ENCODE measurements at places on chromosomes 13 and 19. TPM values are rescaled to one million over a fixed set of nuclear protein-coding genes. Genes with fewer than 3 reads are reported as not detected.

- DNase-seq, result peak; percentile 18
Observed at GRCh38 chr13:109144693-109145437, 515.5 kb downstream of the MYO16 start.

DNA sequence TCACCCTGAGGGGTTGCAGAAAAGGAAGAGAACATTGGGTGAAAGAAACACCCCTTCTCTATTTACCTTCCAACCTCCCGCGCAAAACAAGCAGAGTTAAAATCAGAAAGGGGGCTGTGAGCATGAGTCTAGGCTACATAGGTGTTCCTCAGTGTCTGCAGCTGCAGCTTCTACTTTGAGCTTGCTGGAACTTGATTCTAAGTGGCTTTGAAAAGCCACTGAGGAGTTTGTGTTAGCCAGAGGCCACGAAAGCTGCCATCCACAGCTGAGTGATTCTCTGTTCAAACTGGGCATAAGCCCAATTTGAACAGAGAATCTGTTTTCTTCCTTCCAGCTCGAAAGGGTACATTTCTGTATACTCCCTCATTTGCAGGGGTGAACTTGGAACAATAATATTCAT, 343.9 kb downstream of the PCDH9 start:
- no peak for DNase-seq

GRCh38 chr19:33796164-33796875, at the start of gene KCTD15:
Gene KCTD15 (plus strand): TSS chr19:33796870. CDS start chr19:33800455, 3,585 bp downstream.
- peak; percentile 39 for DNase-seq

GRCh38 chr19:39708594-39708993, 4.3 kb downstream of the LGALS14 start:
- DNase-seq, result no peak

DNA sequence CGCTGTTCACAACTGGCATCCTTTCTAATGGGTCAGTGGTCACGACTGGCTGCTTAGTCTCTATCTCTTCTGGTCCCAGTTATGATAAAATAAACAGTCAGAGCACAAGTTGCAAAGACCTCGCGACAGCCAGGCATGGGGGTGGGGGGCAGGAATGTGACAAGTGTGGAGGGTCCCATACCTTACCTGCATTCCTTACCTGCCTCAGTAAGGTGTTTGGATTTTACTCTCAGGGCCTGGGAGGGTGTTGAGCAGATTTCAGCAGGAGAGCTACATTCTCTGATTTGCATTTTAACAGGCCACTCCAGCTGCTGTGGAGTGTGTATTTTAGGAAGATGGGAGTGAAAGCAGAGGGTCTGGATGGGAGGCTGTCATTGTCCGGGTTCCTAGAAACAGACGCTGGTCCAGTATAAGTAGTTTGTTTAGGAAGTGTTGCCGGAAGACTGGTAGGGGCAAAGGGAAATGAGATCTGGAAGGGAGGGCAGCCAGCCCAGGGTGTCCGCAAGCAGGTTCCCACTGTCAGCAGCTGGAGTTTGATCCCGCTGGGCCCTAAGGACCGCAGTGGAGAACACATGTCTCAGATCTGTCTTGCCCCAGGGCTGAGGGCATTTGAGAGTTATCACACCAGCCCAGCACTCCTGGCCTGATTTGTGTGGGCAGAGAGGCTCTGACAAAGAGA, 920.0 kb downstream of the UQCRFS1 start:
- no peak for DNase-seq

GRCh38 chr13:20272588-20273171, 40.6 kb upstream of the GJB6 start:
- no peak for DNase-seq

GRCh38 chr13:39682788-39683187, 27.3 kb downstream of the COG6 start:
- DNase-seq, result no peak

- no peak for DNase-seq
Observed at GRCh38 chr19:38849860-38850435, at the start of gene HNRNPL. Gene HNRNPL (minus strand): TSS chr19:38849986. CDS start chr19:38849966, 20 bp downstream.

- no peak for DNase-seq
Observed at GRCh38 chr13:112733112-112733511, 43.3 kb downstream of the ATP11A start.

DNA sequence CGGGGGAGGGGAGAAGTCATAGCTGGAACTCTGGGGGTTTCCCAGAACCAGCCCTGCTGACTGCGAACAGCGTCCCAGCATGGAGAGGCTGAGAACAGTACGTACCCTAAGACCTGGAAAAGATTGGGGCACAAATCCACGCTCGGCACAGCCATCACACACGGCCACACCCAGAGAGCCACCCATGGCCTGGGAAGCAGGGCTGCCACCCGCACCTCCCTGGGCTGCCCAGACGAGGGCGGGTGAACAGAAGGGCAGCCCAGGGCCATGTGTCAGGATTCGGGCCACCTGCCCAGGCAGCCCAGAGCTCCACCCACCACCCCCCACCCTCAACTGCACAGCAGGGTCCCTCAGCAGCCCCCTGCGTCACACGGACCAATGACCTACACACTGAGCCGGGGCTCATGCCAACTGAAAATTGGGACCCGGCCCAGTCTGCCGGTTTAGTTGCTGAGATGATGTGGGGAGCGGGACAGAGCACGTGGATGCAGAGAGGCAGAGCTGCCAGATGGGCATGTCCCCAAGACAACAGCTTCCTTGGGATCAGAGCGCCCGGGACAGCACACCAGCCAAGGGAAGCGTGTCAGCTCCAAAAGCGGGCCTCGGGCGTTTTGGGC, 8.5 kb downstream of the UBXN6 start:
- peak; percentile 42 for DNase-seq

- no peak for DNase-seq
Observed at GRCh38 chr13:27172495-27172842, 858 bp upstream of the USP12 start.

GRCh38 chr13:74133657-74134201, 475 bp downstream of the KLF12 start:
- peak; percentile 95 for DNase-seq

DNA sequence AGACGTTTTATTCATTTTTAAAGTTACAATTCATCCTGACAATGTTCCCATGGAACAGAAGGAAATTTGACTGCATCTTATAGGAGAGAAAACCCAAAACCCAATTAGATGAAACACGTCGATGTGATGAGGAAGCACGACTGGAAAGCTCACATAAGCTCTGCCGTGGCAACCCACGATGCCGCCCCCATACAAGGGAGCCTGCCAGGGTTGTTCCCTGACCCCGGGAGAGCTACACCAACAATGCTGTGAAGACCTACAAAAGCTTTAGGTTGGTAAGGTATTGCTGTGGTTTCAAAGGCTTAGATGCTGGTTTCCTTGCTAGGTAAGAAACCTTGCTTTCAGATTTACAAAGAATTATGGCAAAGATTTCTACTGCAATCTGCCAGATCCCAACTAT, 393.1 kb downstream of the KLF12 start:
- peak; percentile 21 for DNase-seq

Gene DDX39A
- 60.6 TPM for total RNA-seq

Gene NALCN
- 3.1 TPM for total RNA-seq

Gene FOXO1
- total RNA-seq, result 10.5 TPM

Gene OR1M1
- not detected for total RNA-seq

Gene PCDH9
- total RNA-seq, result 5.0 TPM

Gene PTPRH
- total RNA-seq, result 6.5 TPM

Gene NXNL1
- not detected for total RNA-seq

Gene ZNF491
- 0.99 TPM for total RNA-seq

Data from fibroblast of the aortic adventitia (primary cell).